ENCODE measurements at places on chromosomes 5 and 9.
A peak's percentile ranks its signal among the peaks of the same experiment; 100 is the strongest.

GRCh38 chr5:142197098-142197497, 88.5 kb downstream of the NDFIP1 start:
- no peak overlapping the region for H3K4me3 ChIP-seq
- no peaks in the 10 kb centered on the region for H3K27me3 ChIP-seq
- no peak for DNase-seq
- no peak overlapping the region for H3K27ac ChIP-seq

GRCh38 chr5:60809891-60810425, 34.1 kb downstream of the ELOVL7 start:
- no peaks in the 10 kb centered on the region for H3K4me1 ChIP-seq
- no peaks in the 10 kb centered on the region for H3K27me3 ChIP-seq
- no peak overlapping the region for H3K4me3 ChIP-seq
- no peaks in the 10 kb centered on the region for H3K36me3 ChIP-seq

DNA sequence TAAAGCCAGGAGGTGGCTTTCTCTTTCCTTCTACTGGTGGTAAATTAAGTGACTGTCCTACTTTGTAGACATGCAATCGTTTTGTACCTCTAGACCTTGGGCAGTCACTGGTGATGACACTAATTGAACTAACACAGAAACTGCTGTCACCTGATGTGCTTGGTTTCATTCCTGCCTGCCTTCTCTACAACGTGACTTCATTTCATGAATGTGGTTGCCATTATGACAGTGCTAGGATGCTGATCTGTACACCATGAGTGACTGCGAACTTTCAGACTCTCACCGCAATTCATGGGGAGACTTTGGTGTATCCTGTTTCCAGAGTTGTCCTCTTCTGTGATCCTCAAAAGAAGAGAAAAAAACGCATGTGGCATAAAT, 47.5 kb downstream of the UBE2QL1 start:
- no peaks in the 10 kb centered on the region for H3K36me3 ChIP-seq
- DNase-seq, result no peak
- H3K27me3 ChIP-seq, result peaks cover 6% of the 10 kb centered on the region
- H3K4me1 ChIP-seq, result no peaks in the 10 kb centered on the region

- H3K27ac ChIP-seq, result no peak overlapping the region
- no peak overlapping the region for H3K4me3 ChIP-seq
- no peaks in the 10 kb centered on the region for H3K4me1 ChIP-seq
- no peak for DNase-seq
- no peaks in the 10 kb centered on the region for H3K27me3 ChIP-seq
Measured at GRCh38 chr5:14292766-14293658, 149.9 kb downstream of the TRIO start.

GRCh38 chr9:100700689-100701318, 122.9 kb downstream of the CAVIN4 start:
- no peak for DNase-seq
- no peak overlapping the region for H3K4me3 ChIP-seq
- no peak overlapping the region for H3K27ac ChIP-seq
- H3K4me1 ChIP-seq, result no peaks in the 10 kb centered on the region
- H3K36me3 ChIP-seq, result no peaks in the 10 kb centered on the region

DNA sequence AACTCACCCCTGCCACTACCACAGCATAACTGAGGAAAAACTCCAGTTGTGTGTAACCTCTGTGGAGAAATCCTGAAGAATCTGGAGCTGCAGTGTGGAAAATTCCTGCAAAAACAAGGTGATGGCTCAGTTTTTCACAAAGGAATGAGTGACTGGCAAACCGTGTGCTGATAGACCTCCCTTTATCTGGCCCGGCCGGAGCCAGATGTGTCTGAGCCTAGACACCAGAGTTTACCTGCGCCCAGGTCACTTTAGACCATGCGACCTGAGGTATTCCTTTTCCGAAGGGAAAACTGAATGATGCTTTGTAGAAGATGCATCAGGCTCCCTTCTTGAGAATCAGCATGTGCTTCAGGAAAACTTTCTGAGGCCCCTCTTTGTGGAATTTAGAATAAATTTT, 16.2 kb downstream of the SLC25A48 start:
- no peaks in the 10 kb centered on the region for H3K4me1 ChIP-seq
- H3K27ac ChIP-seq, result no peak overlapping the region
- H3K4me3 ChIP-seq, result no peak overlapping the region
- H3K27me3 ChIP-seq, result no peaks in the 10 kb centered on the region

- H3K36me3 ChIP-seq, result peaks cover 43% of the 10 kb centered on the region
- no peaks in the 10 kb centered on the region for H3K27me3 ChIP-seq
- H3K4me1 ChIP-seq, result no peaks in the 10 kb centered on the region
- DNase-seq, result peak; percentile 55
- H3K27ac ChIP-seq, result no peak overlapping the region
- H3K4me3 ChIP-seq, result no peak overlapping the region
Measured at GRCh38 chr9:93675336-93676150, 99.2 kb downstream of the PHF2 start.

- H3K27ac ChIP-seq, result no peak overlapping the region
- no peaks in the 10 kb centered on the region for H3K4me1 ChIP-seq
- no peaks in the 10 kb centered on the region for H3K36me3 ChIP-seq
- peak; percentile 72 for DNase-seq
- no peaks in the 10 kb centered on the region for H3K27me3 ChIP-seq
- no peak overlapping the region for H3K4me3 ChIP-seq
Measured at GRCh38 chr5:64147849-64148441, 17.7 kb upstream of the RNF180 start.

Data from upper lobe of right lung (tissue), 1 donor.